ENCODE measurements at places on chromosomes 2 and 18.

GRCh38 chr2:228614741-228615140 lies 433.3 kb upstream of the SPHKAP start:
- DNase-seq, result no peak

GRCh38 chr2:23449831-23450331 lies 64.9 kb downstream of the KLHL29 start:
- DNase-seq, result no peak

- no peak for DNase-seq
Observed at GRCh38 chr18:67381608-67382150, 134.8 kb downstream of the DSEL start.

- no peak for DNase-seq
Observed at GRCh38 chr2:229409751-229410181, 138.7 kb upstream of the PID1 start.

GRCh38 chr2:65326276-65326675 lies 98.6 kb downstream of the ACTR2 start:
- DNase-seq, result no peak

DNA sequence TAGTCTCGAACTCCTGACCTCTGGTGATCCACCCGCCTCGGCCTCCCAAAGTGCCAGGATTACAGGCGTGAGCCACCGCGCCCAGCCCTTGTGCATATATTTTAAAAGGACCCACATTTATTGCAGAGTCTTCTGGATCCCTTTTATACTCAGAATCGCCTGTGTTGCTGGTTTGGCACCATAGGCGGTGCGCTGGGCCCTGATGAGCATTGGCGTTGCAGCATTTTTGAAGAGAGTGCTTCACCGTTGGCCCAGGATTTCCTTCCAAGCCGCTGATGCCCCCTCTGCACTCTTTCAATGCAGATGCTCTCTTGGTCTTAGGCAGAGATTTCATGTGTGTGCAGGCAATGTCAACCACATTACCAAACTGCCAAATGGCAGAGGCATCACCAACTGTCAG lies 13.5 kb upstream of the TFCP2L1 start:
- no peak for DNase-seq

- DNase-seq, result no peak
Observed at GRCh38 chr2:123840016-123840415, 185.1 kb upstream of the CNTNAP5 start.

DNA sequence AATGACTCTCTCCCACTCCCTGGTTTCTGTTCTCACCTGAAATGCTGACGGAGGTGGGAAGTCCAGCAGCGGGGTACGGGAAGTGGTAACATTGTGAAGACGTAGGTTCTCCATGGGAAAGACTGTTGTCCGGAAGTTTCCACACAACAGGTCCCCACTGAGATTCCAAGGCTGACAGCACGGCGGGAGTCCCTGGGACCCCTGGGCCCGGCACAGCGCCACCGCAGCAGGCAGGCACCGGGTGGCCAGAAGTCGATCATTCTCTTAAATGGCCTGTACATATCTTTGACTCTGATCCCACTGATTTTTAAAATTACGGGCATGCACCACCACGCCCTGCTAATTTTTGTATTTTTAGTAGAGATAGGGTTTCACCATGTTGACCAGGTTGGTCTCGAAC lies 201.0 kb upstream of the SALL3 start:
- DNase-seq, result no peak

DNA sequence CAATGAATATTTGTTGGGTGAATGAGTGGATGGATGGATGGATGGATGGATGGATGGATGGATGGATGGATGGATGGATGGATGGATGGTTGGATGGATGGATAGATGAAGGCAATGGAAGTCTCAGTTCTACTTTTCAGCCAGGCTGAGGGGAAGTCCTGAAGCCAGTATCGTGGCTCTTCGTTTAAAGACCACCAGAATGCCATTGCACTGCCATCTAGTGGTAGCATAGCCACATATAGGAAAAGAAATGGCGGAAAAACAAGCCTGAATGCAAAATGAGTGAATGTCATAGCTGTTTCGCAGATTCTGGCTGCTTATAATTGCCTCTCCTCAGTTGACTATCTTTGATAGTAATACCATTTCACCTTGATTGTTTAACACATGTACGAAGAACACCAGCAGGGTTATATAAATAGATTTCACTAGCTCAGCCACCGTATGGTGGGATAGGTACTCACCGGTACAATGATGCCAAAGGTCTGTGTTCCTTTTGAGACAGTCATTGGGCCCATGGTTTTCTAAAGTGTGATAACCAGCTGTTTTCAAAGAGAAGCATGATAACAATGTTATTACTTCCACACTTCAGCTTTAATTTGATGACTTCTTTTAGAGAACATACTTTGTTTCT lies 62.3 kb upstream of the GREB1L start:
- no peak for DNase-seq

DNA sequence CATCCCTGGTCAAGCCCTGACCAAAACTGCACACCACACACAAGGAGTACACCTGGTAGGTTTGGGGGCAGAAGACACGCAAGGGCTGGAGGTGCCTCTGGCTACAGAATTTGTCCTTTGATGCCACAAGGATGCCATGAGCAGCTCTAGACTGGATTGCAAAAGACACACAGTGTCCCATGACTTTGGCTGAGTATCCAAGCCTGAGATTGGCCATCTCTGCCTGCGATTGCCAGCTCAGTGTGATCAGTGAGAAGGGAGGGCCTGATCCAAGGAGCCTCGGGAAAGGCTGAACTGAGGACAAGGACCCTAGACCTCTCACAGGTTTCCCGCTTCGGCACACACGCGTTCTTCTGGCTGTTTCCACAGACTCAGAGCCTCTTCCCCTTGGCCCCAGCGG lies 60.0 kb upstream of the FOSL2 start:
- no peak for DNase-seq

DNA sequence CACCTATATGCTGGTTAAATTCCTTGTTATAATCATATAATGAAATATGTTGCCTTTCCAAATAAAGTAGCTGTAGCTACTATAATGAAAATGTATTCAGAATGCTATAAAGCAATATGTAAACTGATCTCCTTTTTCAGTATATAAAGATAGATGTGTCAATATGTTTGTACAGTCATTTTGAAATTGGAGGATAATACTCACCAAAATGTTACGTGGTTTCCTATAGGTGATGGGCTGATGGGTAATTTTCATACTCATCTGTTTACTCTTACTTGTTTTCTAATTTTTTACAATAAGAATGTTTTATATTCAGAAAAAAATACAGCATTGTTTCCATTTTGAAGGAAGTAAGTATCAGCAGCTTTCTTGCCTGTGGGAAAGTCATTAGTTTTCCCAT lies 70.2 kb downstream of the PRKRA start:
- no peak for DNase-seq

DNA sequence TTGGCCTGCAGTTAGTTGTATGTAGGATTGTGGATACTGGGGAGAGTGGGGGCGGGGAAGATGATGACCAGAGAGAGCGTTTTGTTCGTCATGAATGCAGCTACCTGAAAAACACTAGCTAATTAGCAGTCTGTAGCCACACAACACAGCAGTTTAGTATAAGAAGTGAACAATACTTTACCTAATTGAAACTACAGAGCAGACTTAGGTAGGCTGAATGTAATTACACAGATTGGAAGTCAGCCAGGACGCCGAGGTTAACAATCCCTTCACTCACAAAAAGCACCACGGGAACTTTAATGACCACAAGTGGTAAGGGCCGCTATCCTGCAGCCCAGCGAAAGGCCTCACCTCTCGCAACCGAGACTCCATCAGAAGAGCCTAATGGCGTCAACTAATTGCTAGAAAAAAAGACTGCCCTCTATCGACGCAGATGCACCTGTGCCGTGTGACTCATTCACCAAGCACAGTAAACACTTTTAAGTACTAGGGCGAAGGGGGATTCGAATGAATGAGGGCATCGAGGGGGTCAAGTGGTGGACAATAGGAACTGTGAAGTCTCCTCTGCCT lies 591.0 kb downstream of the ARHGAP15 start:
- DNase-seq, result no peak

- no peak for DNase-seq
Observed at GRCh38 chr2:101951296-101951695, 40.5 kb upstream of the IL1R2 start.

DNA sequence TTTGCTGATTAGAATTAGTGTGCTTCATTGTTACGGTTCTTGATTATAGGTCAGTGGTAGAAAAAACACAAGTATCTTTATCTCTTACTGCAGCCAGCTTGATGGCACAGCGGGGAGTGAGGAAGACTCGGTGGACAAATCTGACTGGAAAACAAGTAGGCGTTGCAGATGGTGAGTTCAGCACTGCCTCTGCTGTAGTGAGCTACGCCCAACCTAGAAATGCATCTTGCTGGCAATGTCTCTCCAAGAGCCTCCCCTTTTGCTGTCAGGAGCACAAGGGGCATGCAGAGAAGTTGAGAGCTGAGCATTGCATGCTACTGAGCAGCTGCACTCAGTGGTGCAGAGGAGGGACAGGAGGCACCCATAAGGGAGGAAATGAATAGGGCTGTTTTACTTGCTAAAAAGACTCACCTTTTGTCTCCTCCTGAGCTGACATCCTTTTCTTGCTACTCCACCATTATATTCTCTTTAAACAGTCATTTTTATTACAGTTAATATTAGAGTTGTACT lies 977.3 kb upstream of the ACVR2A start:
- DNase-seq, result no peak

- no peak for DNase-seq
Observed at GRCh38 chr2:52897511-52898044, 870.0 kb upstream of the CHAC2 start.

GRCh38 chr2:168449419-168449818 lies 6.7 kb upstream of the CERS6 start:
- DNase-seq, result no peak

DNA sequence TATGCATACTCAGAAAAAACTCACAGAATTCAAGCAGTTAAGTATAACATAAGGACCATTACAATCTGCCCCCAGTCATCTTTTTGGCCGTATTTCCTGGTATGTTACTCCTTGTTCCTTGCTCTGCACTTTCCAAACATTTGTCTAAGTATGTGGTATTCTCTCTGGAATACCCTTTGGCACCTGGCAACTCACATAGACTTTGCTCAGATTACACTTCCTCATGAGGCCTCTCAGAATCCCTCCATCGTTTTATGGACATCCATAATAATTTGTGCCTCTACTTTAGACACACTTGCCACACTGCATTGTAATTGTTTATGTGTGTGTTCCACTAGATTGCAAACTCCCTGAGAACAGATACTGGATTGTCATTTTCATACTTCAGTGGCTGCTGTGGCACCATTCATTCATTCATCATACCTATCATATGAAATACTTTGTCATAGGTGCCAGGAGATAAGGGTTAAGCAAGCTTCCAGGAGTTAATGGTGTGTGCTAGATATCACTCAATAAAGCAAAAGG lies 84.0 kb downstream of the HIBCH start:
- DNase-seq, result no peak

DNA sequence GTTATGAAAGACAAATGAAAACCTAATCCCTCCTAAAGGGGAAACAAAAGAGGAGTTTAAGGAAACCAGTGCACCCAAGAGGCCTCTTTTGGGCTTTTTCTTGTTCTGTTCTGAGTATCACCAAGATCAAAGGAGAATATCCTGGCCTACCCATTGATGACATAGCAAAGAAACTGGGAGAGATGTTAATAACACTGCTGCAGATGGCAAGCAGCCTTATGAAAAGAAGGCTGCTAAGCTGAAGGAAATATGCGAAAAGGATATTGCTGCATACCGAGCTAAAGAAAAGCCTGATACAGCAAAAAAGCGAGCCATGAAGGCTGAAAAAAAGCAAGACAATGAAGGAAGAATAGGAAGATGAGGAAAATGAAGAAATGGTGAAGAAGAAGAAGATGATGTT lies 23.6 kb upstream of the STAT4 start:
- no peak for DNase-seq

- DNase-seq, result no peak
Observed at GRCh38 chr18:26262156-26262555, 35.9 kb downstream of the TAF4B start.

- no peak for DNase-seq
Observed at GRCh38 chr18:38930881-38931753, 1365.5 kb upstream of the CELF4 start.

DNA sequence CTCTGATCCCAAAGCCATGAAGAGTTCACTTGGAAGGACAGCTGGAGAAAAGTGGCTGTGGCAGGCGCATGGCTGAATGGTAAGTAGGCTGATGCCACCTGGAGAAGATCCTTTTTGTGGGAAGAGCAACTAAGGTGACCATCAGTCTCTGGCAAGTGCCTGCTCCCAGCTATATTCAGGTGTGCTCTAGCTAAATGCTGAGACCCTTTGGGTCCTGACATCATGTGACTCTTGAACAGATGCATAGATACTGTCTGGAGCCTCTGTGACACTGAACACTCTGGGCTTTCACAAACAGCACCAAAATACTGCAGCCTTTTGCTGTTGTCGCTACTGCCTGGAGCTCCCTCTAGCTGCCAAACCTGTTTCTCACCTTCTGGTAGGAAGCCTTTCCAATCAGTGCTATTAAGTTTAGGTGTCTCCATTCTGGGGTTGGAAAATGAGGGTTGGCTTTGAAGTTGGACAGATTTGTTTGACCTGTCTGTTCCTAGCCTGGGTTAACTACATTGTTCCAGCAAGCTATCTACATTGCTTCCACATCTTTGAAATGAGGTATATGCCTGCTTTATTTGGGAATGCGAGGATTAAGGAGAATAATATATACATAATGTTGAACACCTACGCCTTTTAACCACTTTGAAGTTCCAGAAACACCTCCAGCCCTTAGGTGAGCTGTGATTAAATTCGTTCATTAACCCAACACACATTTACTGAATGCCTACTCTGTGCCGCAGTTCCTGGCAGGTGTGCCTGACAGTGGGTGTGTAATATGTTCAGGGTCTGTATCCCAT lies 3.1 kb downstream of the EGR4 start:
- DNase-seq, result no peak

GRCh38 chr18:32391126-32391525 lies 79.6 kb downstream of the GAREM1 start:
- DNase-seq, result no peak

- DNase-seq, result no peak
Observed at GRCh38 chr2:8884812-8885211, 47.4 kb upstream of the KIDINS220 start.

- DNase-seq, result no peak
Observed at GRCh38 chr2:128646691-128647090, 328.0 kb upstream of the HS6ST1 start.

GRCh38 chr18:68962623-68963022 lies 164.7 kb downstream of the CCDC102B start:
- DNase-seq, result no peak

- no peak for DNase-seq
Observed at GRCh38 chr2:134583462-134583861, 135.3 kb downstream of the TMEM163 start.

- no peak for DNase-seq
Observed at GRCh38 chr2:179965291-179966258, 41.5 kb downstream of the CWC22 start.

GRCh38 chr2:151067658-151068369 lies 193.8 kb downstream of the RBM43 start:
- no peak for DNase-seq

DNA sequence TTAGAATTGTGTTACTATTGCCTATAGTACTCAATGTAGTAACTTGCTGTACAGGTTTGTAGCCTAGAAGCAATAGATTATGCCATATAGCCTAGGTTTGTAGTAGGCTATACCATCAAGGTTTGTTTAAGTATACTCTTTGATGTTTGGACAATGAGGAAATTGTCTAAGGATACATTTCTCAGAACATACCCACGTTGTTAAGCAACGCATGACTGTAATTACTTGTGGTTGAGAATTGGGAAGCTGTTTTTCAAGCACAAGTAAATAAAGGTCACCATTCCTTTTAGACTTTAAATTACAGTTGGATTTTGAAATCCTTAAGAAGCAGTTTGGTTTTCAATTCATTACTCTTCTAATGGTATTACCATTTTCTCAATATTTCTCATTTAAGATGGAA lies 89.8 kb upstream of the KCNH7 start:
- no peak for DNase-seq
